Aorta (tissue), 5 donors: ENCODE measurements at places on chromosomes 1 and 21. TPM values are rescaled to one million over a fixed set of nuclear protein-coding genes. Genes with fewer than 3 reads are reported as not detected.

GRCh38 chr1:206453111-206453510, 17.2 kb upstream of the IKBKE start:
- no peak for DNase-seq
- H3K4me3 ChIP-seq: no peak overlapping the region
- H3K4me1 ChIP-seq: no peaks in the 10 kb centered on the region
- H3K27me3 ChIP-seq: no peaks in the 10 kb centered on the region
- H3K36me3 ChIP-seq: peaks cover 4% of the 10 kb centered on the region

GRCh38 chr1:73813236-73813635, 384.7 kb downstream of the LRRIQ3 start:
- DNase-seq: no peak
- no peak overlapping the region for H3K4me3 ChIP-seq
- no peaks in the 10 kb centered on the region for H3K27me3 ChIP-seq
- H3K36me3 ChIP-seq: no peaks in the 10 kb centered on the region
- no peaks in the 10 kb centered on the region for H3K4me1 ChIP-seq
- H3K27ac ChIP-seq: no peak overlapping the region

DNA sequence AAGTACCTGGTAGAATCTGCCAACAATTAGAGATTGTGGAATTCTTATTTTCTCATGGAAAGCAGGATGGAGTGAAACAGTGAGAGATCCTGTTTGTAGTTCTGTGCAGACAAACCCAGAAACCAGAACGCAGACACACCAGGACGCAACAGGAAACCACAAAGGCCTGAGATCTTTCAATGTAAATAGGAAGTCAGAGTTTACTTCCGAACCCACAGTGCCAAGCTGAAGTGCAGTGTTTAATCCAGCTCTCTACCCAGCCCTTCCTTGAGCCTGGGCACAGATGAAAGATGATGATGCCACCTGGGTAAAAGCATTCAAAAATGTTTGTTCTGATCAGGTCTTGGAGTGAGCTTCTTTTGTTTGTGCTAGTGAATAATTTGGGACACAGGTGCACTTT, 244.2 kb upstream of the HOOK1 start:
- no peaks in the 10 kb centered on the region for H3K27me3 ChIP-seq
- DNase-seq: peak; percentile 49
- H3K4me1 ChIP-seq: no peaks in the 10 kb centered on the region
- H3K4me3 ChIP-seq: no peak overlapping the region

- peaks cover 11% of the 10 kb centered on the region for H3K4me1 ChIP-seq
- no peak overlapping the region for H3K4me3 ChIP-seq
- DNase-seq: peak; percentile 86
- peak overlapping the region; percentile 74 for H3K27ac ChIP-seq
Observed at GRCh38 chr21:25934771-25935224, 200.0 kb downstream of the GABPA start.

DNA sequence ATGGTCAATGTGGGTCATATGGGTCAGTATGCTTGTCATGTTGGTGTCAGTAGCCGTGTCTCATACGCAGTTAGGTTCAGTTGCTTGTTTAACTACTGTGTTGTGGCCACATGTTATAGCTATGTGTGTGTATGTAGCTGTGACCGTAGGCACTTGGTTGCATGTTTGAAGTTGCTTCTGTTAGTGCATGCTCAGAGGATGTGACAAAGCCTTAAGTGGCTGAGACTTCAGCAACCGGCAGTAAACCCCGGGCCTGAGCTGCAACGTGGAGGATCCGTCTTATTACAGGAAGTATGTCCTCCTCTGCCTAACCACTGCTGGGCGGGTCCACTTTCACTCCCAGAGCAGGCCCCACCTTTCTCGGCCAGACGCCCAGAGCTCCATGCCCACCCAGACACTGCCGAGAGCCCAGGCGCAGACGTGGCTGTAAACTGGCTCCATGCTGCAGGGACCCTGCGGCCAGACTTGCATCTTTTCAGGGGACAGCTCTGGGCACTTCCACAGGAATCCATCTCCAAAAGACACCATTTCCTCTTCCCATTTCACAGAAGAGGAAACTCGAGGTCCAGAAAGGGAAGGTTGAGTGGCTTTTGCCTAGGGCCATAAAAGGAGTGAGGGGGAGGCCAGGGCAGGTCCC, 2.2 kb downstream of the TCEA3 start:
- DNase-seq: peak; percentile 91
- H3K27me3 ChIP-seq: no peaks in the 10 kb centered on the region
- no peak overlapping the region for H3K4me3 ChIP-seq
- H3K27ac ChIP-seq: peak overlapping the region; percentile 87
- H3K36me3 ChIP-seq: no peaks in the 10 kb centered on the region

GRCh38 chr1:188382851-188383250, 1554.1 kb downstream of the PLA2G4A start:
- no peaks in the 10 kb centered on the region for H3K4me1 ChIP-seq
- H3K27me3 ChIP-seq: no peaks in the 10 kb centered on the region
- H3K27ac ChIP-seq: no peak overlapping the region
- H3K36me3 ChIP-seq: no peaks in the 10 kb centered on the region
- H3K4me3 ChIP-seq: no peak overlapping the region
- no peak for DNase-seq

DNA sequence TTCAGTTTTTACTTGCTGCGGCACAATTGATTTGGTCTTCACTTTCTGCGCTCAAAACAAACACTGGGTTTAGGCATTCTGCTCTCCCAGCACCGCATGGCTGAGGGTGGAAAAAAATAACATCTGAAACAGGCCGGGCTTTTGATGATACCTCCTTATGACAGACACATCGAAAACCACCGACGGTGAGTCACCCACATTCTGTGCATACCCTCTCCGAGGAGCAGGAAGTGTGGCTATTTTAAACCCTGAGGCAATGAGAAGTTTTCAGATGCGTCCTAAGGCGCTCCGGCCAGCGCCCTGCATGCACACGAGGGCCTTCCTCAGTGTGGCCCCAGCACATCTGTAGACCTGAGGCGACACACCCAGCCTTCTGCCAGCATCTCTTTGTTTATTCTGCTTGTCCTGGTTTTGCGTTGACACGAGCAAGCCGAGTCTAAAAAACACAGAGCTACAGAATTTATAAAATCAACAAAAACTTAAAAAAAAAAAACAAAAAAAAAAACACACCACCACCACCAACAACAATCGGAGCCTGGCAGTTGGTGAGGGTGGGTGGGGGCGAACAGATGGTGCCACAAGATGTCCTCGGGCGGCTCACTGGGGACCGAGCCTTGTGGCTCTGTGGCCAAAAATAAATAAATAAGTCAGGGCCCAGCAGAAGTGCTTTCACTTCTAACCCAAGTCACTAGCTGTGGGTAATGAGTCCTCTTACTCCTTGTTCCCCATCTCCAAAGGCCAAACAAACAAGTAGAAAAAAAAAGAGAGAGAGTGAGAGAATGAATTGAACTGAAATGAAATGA, 162.6 kb upstream of the IRF2BP2 start:
- no peaks in the 10 kb centered on the region for H3K27me3 ChIP-seq
- no peaks in the 10 kb centered on the region for H3K4me1 ChIP-seq
- no peaks in the 10 kb centered on the region for H3K36me3 ChIP-seq
- no peak overlapping the region for H3K4me3 ChIP-seq

- no peaks in the 10 kb centered on the region for H3K27me3 ChIP-seq
- no peaks in the 10 kb centered on the region for H3K36me3 ChIP-seq
- no peaks in the 10 kb centered on the region for H3K4me1 ChIP-seq
Observed at GRCh38 chr1:156245451-156246232, 2.2 kb downstream of the PAQR6 start.

GRCh38 chr1:91701472-91701869, 184.5 kb downstream of the TGFBR3 start:
- H3K27ac ChIP-seq: no peak overlapping the region
- no peaks in the 10 kb centered on the region for H3K36me3 ChIP-seq
- H3K4me1 ChIP-seq: peaks cover 7% of the 10 kb centered on the region
- H3K4me3 ChIP-seq: no peak overlapping the region

DNA sequence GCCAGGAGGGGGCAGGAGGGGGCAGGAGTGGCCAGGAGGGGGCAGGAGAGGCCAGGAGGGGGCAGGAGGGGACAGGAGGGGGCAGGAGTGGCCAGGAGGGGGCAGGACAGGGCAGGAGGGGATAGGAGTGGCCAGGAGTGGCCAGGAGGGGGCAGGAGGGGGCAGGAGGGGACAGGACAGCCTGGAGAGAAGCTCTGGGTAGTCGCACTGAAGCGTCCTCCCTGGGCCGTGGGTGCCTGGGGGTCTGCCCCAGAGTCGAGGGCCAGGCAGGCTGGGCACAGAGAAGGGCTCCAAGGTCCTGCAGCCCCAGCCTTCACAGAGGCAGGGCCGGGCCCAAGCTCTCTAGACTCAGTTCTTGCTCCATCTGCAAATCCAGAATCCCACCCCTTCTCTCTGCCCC, 22.9 kb downstream of the MEGF6 start:
- H3K36me3 ChIP-seq: no peaks in the 10 kb centered on the region
- no peaks in the 10 kb centered on the region for H3K4me1 ChIP-seq
- no peaks in the 10 kb centered on the region for H3K27me3 ChIP-seq
- no peak overlapping the region for H3K27ac ChIP-seq
- no peak for DNase-seq
- no peak overlapping the region for H3K4me3 ChIP-seq

GRCh38 chr1:56436912-56437417, 142.4 kb downstream of the PLPP3 start:
- DNase-seq: no peak
- peaks cover 6% of the 10 kb centered on the region for H3K4me1 ChIP-seq
- H3K27me3 ChIP-seq: no peaks in the 10 kb centered on the region
- H3K36me3 ChIP-seq: no peaks in the 10 kb centered on the region
- no peak overlapping the region for H3K27ac ChIP-seq

DNA sequence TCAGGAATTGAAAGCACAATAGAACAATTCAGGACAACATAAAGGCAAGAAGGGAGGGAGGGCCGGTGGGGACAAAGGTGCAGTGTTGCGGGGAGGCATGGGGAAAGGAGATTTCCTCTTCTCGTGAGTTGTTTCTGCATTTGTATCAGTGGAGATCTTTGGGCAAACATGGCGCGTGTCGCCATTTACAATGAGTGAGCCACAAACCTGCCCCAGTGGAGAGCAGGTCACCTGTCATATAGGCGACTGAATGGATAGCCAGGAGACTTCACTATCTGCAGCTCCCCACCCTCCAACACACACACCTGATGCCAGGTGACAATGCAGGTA, 87.7 kb upstream of the SLC45A1 start:
- H3K27ac ChIP-seq: no peak overlapping the region
- H3K4me1 ChIP-seq: no peaks in the 10 kb centered on the region
- H3K4me3 ChIP-seq: no peak overlapping the region
- H3K36me3 ChIP-seq: no peaks in the 10 kb centered on the region
- no peak for DNase-seq
- no peaks in the 10 kb centered on the region for H3K27me3 ChIP-seq

- no peaks in the 10 kb centered on the region for H3K36me3 ChIP-seq
- no peak for DNase-seq
- H3K4me3 ChIP-seq: no peak overlapping the region
- H3K4me1 ChIP-seq: peaks cover 7% of the 10 kb centered on the region
- H3K27ac ChIP-seq: no peak overlapping the region
- no peaks in the 10 kb centered on the region for H3K27me3 ChIP-seq
Observed at GRCh38 chr1:32111040-32111623, 3.3 kb downstream of the KPNA6 start.

SLAMF8 gene
- 12.8 TPM for total RNA-seq

ARHGEF16 gene
- 0.62 TPM for total RNA-seq

TMEM183A gene
- 43.9 TPM for total RNA-seq

MINDY1 gene
- 20.1 TPM for total RNA-seq

LPAR3 gene
- 0.33 TPM for total RNA-seq

DDI2 gene
- 29.6 TPM for total RNA-seq

FMOD gene
- total RNA-seq: 204 TPM

ASCL5 gene
- total RNA-seq: not detected
